ENCODE measurements at places on chromosomes 1 and 21. TPM values are rescaled to one million over a fixed set of nuclear protein-coding genes. Genes with fewer than 3 reads are reported as not detected.

Gene LGR6
- total RNA-seq = 0.20 TPM

DNA sequence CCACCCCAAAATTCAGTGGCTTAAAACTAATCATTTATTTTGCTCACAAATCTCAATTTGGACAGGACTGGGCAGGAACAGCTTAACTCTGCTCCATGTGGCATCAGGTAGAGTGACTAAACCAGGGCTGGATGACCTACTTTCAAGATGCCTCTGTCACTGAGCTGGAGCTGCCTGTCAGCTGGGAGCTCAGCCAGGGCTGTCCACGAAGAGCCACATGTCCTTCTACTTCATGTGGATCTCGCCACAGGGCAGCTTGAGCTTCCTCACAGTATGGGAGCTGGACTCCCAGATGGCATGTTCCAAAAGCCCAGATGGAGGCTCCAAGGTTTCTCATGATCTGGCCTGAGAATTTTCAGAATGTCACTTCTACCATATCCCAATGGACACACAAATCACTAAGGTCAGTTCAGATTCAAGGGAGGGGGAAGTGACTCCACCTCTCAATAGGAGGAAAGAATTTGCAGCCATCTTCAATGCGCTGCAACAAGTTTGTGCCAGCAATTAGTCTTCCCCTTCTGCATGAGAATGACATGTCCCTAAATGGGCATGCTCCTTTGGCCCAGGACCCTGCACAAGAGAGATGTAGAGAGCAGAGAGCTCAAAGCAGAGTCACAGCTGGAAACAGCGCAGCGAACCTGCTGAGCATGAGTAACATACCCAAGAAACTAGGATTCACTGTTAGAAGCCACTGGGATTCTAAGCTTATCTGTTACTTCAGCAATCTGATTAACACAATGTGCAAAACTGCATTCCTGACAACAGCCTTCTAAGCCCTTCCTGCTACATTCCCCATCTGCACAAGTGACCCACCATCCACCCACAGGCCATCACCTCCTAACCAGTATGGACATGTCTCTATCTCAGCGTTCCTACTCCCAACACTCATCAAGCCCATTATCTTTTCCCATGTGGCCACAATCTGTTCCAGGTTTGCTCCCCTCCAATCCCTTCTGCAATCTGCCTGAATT, 17.0 kb downstream of the HLCS start:
- no peak for DNase-seq

GRCh38 chr1:237525102-237525501, 365.6 kb downstream of the ZP4 start:
- DNase-seq = no peak

Gene AIRE
- not detected for total RNA-seq

Gene FCRL5
- not detected for total RNA-seq

Gene LRRC39
- total RNA-seq = 0.54 TPM

Gene WNT4
- total RNA-seq = 1.5 TPM

- no peak for DNase-seq
Measured at GRCh38 chr1:50155541-50155940, 46.8 kb downstream of the ELAVL4 start.

DNA sequence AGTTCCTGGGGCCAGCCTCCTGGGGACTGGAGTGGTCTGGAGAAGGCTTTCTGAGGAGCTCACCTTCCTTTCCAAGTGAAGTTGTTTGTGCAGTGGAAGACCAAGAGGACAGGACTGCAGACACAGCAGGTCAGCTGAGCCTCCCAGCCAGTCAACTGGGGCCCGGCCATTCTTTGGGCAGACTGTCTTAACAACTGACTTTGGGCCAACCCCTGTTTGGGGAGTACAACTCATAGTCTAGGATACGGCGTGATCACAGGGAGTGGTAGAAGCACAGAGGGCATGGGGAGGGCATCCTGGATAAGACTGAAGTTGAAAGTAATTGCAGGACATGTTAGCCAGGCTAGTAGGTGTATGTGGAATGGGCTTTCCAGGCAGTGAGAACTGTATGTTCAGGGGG, 50.3 kb downstream of the PGM1 start:
- DNase-seq = no peak

Gene ODF2L
- 33.7 TPM for total RNA-seq

DNA sequence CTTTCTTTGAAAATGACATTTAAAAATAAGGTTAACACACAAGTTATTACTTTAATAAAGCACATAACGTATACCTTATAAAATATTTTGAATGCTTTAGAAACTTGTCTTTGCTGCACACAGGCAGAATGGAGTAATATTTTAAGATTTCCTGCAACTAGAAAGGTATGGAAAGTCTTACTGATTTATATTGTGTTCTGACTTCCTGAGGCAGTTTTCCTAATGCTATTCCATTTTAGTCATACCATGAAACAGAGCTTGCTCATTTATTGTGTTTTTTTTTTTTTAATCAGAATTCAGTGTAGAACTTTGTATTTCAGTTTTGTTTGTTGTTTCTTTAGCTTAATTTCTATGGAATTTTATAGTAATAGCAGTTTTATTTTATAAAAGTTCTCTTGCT, 60.9 kb upstream of the S1PR1 start:
- no peak for DNase-seq

Gene CDK18
- total RNA-seq = 32.0 TPM

Gene F5
- total RNA-seq = 0.37 TPM

DNA sequence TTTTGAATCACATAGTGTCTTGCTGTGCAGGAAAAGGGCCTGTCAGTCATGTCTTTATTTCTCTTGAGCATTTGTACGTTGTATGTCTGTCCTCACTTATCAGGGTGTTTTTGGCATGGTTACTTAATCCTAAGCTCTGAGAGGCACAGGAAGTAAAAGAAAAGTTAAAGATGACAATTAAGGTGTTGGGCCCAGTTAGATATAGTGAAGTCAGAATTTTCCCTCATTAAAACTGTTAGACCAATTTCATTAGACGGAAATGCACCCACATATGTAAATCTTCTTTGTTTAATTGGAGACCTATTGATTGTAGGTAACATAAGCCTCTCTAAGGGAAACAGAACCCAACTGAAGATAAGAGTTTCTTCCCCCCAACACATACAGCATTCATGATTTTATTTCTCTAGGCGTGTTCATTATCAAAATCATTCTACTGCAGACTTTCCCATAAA, 21.9 kb downstream of the NFIA start:
- no peak for DNase-seq

DNA sequence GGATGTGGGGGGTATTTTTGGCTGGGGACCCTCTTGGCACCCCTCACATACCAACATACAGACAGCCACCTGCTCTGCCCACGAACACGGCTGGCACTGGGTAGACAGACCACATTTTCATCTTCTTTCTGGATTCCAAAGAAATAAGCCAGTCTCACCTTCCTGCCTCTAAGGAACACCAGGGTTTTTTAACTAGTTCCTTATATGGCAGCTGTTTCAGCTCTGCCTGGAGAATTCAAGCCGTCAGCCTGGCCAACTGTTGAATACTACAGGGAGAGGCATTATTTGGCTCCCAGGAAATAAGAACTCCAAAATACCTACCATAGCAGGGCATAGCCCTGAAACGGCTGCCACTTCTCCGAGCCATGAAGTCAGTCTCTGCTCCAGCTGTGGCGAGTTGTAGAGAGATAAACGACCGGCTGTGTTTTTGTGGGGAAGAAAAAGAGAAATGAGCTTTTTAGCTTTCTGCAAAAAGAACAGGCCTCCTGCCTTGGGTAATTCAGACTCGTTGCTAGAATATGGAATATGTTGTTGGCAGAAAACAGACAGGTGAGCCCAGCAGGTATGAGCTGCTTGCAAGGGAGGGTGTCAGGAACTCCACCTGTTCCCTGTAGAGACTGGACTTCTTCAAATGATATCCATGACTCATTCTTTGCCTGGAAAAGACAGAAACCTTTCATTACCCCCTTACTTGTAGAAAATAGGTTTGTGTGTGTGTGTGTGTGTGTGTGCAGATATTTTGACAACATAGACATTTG, 51.8 kb downstream of the MT1HL1 start:
- no peak for DNase-seq
